ENCODE measurements at places on chromosomes 4 and X.

DNA sequence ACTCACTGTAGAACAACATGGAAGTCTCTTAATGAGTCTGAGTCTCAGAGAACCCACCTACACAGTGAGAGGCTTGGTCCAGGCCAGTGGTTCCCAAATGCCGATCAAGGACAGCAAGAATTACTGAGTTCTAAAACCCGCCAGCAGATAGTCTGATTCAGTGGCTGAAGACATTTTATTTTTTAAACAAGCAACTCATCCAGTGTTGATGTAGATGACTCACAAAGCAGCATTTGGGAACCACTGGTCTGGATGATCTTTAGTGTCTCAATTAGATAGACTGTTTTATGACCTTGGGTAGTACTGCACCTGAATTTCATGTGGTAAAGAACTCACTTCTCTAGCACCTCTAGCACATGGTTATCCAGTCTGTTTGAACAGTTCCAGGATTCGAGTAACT, 193.6 kb downstream of the FBXW7 start:
- no peak for DNase-seq

- DNase-seq = no peak
These were observed 44.0 kb upstream of the EOLA2 start for GRCh38 chrX:149982310-149982709.

DNA sequence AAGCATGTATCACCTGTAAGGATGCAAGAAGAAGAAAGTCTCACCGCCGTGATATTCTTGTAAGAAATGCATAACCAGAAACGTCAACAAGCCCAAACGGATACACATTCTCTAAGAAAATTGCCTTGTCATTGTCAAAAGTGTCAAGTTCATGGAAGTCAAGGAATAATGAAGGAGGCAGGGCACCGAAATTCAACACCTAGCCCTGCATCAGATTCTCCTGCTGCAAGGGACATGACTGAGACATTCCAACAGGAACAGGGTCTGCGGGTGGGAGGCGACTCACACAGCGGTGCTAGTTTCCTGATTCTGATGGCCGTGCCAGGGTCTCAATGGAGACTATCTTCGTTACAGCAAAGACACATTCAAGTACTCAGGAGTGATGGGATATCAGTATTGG, 26.7 kb downstream of the IRF2 start:
- no peak for DNase-seq

DNA sequence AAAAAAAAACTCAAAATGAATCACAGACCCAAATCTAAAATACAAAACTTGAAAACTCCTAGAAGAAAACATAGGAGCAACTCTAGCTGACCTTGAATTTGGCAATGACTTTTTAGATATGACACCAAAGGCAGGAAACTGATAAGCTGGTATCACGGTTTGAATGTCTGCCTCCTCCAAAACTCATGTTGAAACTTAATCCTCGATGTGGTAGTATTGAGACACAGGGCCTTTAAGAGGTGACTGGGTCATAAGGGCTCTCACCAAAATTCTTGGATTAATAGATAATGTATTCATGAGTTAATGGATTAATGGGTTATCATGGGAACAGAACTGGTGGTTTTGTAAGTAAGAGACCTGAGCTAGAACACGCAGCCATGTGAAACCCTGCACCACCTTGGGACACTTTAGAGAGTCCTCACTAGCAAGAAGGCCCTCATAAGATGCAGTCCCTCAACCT, 40.5 kb downstream of the FRYL start:
- DNase-seq = no peak

- DNase-seq = no peak
These were observed 36.2 kb downstream of the KDM5C start for GRCh38 chrX:53188763-53189162.

GRCh38 chrX:9301836-9302235, 163.0 kb upstream of the TBL1X start:
- DNase-seq = no peak

DNA sequence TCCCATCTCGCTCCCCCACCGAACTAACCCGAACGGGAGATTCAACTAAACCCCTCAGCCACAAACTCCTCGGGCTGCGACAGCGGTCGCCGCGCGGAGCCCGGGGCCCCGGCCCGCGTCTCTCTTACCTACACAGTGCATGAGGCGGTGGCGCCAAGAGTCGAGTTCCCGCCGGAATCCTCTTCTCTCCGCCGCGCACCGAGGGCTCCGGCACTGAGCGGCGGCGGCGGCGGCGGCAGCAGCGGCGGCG, 160 bp downstream of the LCORL start:
- no peak for DNase-seq

- no peak for DNase-seq
These were observed 38.5 kb downstream of the TMEM156 start for GRCh38 chr4:38993683-38994082.

DNA sequence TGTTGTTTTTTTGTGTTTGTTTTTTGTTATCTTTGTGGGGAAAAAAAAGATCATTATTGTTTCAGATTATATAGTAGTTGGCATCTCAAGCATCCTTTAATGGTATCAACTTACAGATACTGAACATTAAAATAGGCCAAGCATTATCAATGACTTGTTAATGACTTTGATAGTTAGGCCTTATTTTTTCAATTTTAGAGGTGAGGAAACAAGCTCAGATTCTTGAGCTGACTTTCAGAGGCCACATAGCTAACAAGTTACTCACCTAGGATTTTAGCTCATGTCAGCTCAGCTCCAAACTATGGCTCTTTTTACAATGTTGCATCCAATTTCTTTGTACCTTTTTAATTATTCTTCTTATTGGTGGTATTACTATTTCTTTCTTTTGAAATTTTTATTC, 471 bp upstream of the PLAC8 start:
- no peak for DNase-seq

- no peak for DNase-seq
These were observed 9.6 kb downstream of the OTOP1 start for GRCh38 chr4:4217113-4217512.

- no peak for DNase-seq
These were observed 61.3 kb downstream of the CLDN34 start for GRCh38 chrX:10028283-10029104.

DNA sequence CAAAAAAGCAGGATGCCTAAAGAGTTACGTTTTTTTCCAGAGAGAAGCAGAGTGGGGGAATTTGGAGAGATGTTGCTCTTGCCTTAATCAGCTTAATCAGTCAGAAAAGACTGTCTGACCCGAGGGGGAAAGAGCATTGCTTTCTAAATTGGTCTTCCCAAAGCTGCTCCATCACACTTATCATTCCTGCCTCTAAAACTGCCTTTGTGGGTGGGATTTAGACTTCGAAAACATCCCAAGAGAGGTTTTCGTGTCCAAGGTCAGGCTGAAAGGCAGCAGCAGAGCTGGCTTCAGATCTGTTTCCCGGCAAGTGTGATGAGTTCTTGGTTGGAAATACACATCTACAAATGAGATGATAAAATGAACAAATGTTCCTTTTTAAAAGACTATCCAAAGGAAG, 155.2 kb downstream of the SH2D1A start:
- no peak for DNase-seq

- DNase-seq = no peak
These were observed 553 bp downstream of the SEPTIN6 start for GRCh38 chrX:119692191-119693039.

GRCh38 chr4:97998203-97998602, 145.1 kb downstream of the STPG2 start:
- no peak for DNase-seq

- DNase-seq = no peak
These were observed 187.2 kb downstream of the FBXW7 start for GRCh38 chr4:152348670-152349069.

DNA sequence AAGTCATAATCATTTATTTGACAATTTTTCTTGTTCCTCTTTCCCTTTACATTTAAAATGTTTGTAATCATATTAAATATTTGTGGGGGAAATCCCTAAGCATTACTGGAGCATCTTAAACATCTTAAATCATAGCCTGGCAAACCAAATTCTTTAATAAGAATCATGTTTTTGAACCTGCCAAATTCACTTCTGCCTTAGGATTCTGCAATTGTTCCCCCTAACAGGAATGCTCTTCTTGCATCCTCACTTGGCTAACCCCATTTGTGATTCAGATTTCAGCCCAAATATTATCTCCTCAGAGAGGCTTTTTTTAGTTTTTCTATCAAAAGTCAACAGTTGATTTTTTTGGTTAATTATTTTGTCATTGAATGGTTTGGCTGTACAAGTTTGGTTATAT, 241.1 kb downstream of the MAPK10 start:
- no peak for DNase-seq

DNA sequence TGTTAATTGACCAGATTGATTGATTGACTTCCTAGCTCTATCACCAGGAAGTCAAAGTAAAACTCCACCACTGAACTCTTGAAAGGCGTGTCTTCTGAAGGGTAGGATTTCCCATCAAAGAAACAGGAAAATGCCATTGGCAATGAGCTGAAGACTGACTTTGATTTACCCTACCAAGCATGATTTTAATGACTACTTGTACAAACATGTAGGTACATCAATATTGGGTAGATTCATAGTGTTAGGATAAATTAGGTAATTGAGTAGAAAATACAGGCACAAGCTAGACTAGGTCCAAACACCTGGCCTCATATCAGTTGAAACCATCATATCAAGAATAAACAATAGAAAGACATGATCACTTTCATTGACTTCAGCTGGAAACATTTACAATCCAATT, 53.2 kb upstream of the ATXN3L start:
- no peak for DNase-seq

- DNase-seq = no peak
These were observed 947.5 kb downstream of the PCDH7 start for GRCh38 chr4:31667686-31668085.

- DNase-seq = no peak
These were observed 50.4 kb downstream of the MID1 start for GRCh38 chrX:10569946-10570345.

DNA sequence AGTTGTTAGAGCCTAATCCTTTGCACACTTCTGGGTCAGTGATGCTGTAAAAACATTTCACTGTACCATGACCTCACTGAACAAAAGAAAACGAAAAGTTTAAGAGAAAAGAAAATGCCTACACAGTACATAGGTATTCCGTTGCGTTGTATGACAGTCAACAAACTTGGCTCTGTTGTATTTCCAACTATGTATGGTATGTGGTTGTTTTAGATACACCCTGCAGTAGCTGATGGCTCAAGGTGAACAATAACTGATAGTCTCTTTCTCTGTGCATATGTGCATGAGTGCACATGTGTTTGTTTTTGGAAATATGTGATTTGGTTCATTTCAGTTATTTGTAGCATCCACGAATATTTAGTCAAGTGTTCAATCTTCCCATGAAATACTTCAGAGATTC, 176.0 kb downstream of the BMPR1B start:
- DNase-seq = no peak

DNA sequence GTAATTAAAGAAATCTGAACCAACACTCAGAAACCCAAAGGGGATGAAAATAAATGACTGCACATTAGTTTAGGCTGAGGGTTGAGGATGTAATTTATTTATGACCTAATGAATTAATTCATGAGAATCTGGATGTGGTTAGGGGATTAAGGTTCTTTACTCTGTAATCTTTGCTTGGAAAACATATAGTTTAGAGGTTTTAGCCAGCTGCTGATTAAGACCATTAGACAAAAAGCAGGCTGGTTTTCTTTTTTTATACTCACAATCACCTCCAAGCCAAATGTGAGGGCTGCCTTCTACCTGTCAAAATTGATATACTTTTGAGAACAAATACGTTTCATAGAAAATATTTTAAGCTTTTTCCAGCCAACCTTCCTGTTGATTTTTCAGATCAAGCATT, 2705.8 kb downstream of the PCDH7 start:
- DNase-seq = no peak

DNA sequence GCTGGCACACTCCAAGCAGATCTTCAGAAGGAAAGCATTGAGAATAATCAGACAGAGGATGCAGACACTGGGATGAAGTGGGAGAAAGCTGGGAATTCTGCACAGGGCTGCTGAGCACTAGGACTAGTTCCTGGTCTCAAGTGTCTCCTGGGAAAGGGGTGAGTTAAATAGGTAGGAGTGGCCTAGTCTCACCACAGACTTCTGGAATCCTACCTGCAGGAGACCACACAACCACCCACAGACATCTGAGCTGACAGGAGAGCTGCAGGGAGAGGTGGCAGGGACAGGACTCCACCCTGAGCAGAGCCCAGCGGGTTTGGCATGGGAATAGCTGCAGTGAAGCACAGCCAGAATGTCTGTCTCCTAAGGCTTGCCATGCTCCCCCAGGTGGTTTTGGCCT, 95.1 kb upstream of the GALNTL6 start:
- DNase-seq = no peak

DNA sequence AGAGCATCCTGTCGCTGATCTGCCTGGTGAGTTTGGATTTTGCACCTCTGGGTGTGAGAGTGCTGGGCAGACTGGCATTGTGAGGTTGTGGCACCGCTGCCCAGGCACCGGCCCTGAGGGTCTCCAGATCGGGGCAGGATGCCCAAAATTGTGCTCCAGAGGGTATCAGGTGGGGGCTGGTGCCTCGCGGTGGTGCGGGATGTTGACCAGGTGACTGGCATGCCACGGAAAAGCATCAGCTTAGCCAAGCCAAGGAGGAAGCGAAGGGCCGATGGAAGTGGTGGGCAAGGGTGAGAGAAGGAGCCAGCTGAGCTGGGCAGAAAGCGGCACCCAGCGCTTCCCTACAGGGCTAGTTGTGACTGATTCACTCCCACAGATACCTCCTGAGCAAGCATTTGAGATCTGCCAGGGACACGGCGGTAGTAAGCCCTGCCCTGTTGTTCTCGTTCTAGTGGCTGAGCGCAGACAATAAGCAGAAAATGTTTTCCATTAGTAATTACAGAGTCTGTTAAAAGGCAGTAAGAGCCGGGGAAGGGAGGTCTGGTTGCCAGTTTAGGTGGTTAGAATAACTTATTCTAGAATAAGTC, 809 bp downstream of the ZFP92 start:
- no peak for DNase-seq
